ENCODE measurements at places on chromosomes 7 and 10. TPM values are rescaled to one million over a fixed set of nuclear protein-coding genes. Genes with fewer than 3 reads are reported as not detected.

Gene CALU
- 135 TPM for polyA plus RNA-seq

Gene GSAP
- 2.3 TPM for polyA plus RNA-seq

Gene LMOD2
- polyA plus RNA-seq: not detected

Gene FAS
- 2.0 TPM for polyA plus RNA-seq

Gene RBP4
- polyA plus RNA-seq: not detected

Gene HMX2
- polyA plus RNA-seq: not detected

Gene SFXN4
- 8.9 TPM for polyA plus RNA-seq

Gene TTYH3
- 143 TPM for polyA plus RNA-seq

Gene H2BK1
- polyA plus RNA-seq: not detected

Gene CPEB3
- polyA plus RNA-seq: 0.60 TPM

Gene PIK3CG
- 0.81 TPM for polyA plus RNA-seq

Gene MKX
- not detected for polyA plus RNA-seq

Gene SPDYE1
- polyA plus RNA-seq: not detected

Gene RASA4B
- 3.2 TPM for polyA plus RNA-seq

Gene IFIT3
- 0.91 TPM for polyA plus RNA-seq

Gene GIMAP1
- polyA plus RNA-seq: 10.0 TPM

Gene SPOCK2
- 0.40 TPM for polyA plus RNA-seq

Gene PTF1A
- polyA plus RNA-seq: not detected

Gene C7orf33
- polyA plus RNA-seq: not detected

Gene HHEX
- 81.0 TPM for polyA plus RNA-seq

Gene PRSS2
- 0.25 TPM for polyA plus RNA-seq

Gene CPXM2
- 1.9 TPM for polyA plus RNA-seq

Gene SEM1
- 16.7 TPM for polyA plus RNA-seq

Gene EPC1
- 39.0 TPM for polyA plus RNA-seq

Gene PRKAG2
- polyA plus RNA-seq: 17.0 TPM

Gene SLC39A12
- not detected for polyA plus RNA-seq

Gene ZNF853
- polyA plus RNA-seq: 0.49 TPM

Gene PPP2R2D
- polyA plus RNA-seq: 29.9 TPM

Gene CTNNA3
- not detected for polyA plus RNA-seq

Gene STEAP2
- polyA plus RNA-seq: 4.2 TPM

Gene CRHR2
- not detected for polyA plus RNA-seq

Gene ITIH2
- not detected for polyA plus RNA-seq

Gene PLPP4
- polyA plus RNA-seq: 33.0 TPM

Gene EXOC4
- 20.3 TPM for polyA plus RNA-seq

Gene JMJD1C
- polyA plus RNA-seq: 32.1 TPM

Gene GIMAP8
- 32.2 TPM for polyA plus RNA-seq

Gene LRRD1
- polyA plus RNA-seq: not detected

Gene RHEB
- polyA plus RNA-seq: 59.4 TPM

Gene SCD
- polyA plus RNA-seq: 266 TPM

Gene VDAC2
- polyA plus RNA-seq: 65.5 TPM

Gene TWIST1
- not detected for polyA plus RNA-seq

All from endothelial cell of umbilical vein (primary cell).